Ovary (tissue), 10 donors: ENCODE measurements at places on chromosomes 7 and 10. TPM values are rescaled to one million over a fixed set of nuclear protein-coding genes. Genes with fewer than 3 reads are reported as not detected.

DNA sequence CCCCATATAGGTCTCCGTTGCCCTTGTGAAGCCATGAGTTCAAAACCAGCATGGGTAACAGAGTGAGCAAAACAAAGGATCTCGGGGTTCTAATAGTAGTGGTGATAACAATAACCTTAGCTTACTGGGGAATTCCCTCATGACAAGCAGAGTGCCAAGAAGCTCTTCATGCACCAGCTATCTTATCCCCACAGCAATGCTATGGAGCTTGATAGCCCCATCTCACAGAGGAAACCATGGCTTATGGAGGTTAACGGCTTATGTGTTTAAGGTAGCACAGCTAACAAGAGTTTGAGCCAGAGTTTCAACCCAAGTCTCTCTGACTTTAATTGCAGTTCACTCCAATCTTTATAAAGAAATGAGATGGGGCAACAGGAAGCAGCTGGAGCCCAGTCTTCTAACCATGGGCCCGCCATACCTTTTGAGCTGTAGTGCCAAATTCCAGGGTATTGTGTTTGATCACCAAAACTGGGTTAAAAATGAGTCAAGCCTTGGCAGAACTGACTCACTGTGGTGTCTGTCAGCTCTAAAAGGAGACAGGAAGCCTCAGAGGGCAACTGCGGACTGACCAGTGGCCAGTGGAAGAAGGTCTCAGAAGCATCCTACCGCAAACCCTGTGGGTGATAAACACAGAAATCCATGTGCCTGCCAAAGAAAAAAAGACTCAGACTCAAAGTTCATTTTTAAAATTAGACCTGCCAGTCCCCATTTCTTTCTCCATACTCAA lies 16.5 kb upstream of the PLAU start:
- no peaks in the 10 kb centered on the region for H3K36me3 ChIP-seq
- H3K27ac ChIP-seq: no peak overlapping the region
- no peak for DNase-seq

The SAMD9 gene
- polyA plus RNA-seq: 3.3 TPM

GRCh38 chr10:5692461-5693358 lies 8.1 kb downstream of the TASOR2 start:
- H3K4me1 ChIP-seq: peaks cover 5% of the 10 kb centered on the region
- H3K4me3 ChIP-seq: peak overlapping the region; percentile 46
- no peaks in the 10 kb centered on the region for H3K27me3 ChIP-seq
- H3K36me3 ChIP-seq: no peaks in the 10 kb centered on the region

- no peaks in the 10 kb centered on the region for H3K4me1 ChIP-seq
- H3K4me3 ChIP-seq: no peak within 1 kb of the TSS
- H3K36me3 ChIP-seq: no peaks in the 10 kb centered on the region
- DNase-seq: peak; percentile 69
- H3K27me3 ChIP-seq: no peaks in the 10 kb centered on the region
- H3K27ac ChIP-seq: no peak within 1 kb of the TSS
Observed at GRCh38 chr7:76201732-76202665, at the start of gene SRRM3. Gene SRRM3 (plus strand): TSS chr7:76201896. CDS start chr7:76235067, 33,171 bp downstream.

The PRLHR gene
- polyA plus RNA-seq: 0.08 TPM

- no peak overlapping the region for H3K27ac ChIP-seq
- H3K27me3 ChIP-seq: no peaks in the 10 kb centered on the region
- no peaks in the 10 kb centered on the region for H3K4me1 ChIP-seq
Observed at GRCh38 chr10:4099202-4099601, 314.2 kb upstream of the KLF6 start.

- no peak overlapping the region for H3K4me3 ChIP-seq
- no peaks in the 10 kb centered on the region for H3K27me3 ChIP-seq
- no peaks in the 10 kb centered on the region for H3K36me3 ChIP-seq
- peaks cover 8% of the 10 kb centered on the region for H3K4me1 ChIP-seq
- H3K27ac ChIP-seq: no peak overlapping the region
Observed at GRCh38 chr10:77383861-77384553, 253.6 kb downstream of the KCNMA1 start.

The ITGB8 gene
- 3.7 TPM for polyA plus RNA-seq

- no peak overlapping the region for H3K27ac ChIP-seq
- no peak overlapping the region for H3K4me3 ChIP-seq
- no peak for DNase-seq
- H3K4me1 ChIP-seq: no peaks in the 10 kb centered on the region
- no peaks in the 10 kb centered on the region for H3K27me3 ChIP-seq
Observed at GRCh38 chr10:67075491-67075971, 149.7 kb downstream of the LRRTM3 start.

The CASD1 gene
- polyA plus RNA-seq: 19.4 TPM

- H3K4me1 ChIP-seq: no peaks in the 10 kb centered on the region
- no peak overlapping the region for H3K4me3 ChIP-seq
- no peaks in the 10 kb centered on the region for H3K36me3 ChIP-seq
- H3K27ac ChIP-seq: no peak overlapping the region
- no peak for DNase-seq
Observed at GRCh38 chr7:41459623-41460261, 243.1 kb downstream of the INHBA start.

- no peak overlapping the region for H3K4me3 ChIP-seq
- no peak for DNase-seq
Observed at GRCh38 chr10:130351466-130352290, 215.5 kb downstream of the GLRX3 start.
